CD4-positive, alpha-beta T cell treated with Interleukin-17A for 1 hour (primary cell): ENCODE measurements at places on chromosomes 6 and 20.
A peak's percentile ranks its signal among the peaks of the same experiment; 100 is the strongest.

DNA sequence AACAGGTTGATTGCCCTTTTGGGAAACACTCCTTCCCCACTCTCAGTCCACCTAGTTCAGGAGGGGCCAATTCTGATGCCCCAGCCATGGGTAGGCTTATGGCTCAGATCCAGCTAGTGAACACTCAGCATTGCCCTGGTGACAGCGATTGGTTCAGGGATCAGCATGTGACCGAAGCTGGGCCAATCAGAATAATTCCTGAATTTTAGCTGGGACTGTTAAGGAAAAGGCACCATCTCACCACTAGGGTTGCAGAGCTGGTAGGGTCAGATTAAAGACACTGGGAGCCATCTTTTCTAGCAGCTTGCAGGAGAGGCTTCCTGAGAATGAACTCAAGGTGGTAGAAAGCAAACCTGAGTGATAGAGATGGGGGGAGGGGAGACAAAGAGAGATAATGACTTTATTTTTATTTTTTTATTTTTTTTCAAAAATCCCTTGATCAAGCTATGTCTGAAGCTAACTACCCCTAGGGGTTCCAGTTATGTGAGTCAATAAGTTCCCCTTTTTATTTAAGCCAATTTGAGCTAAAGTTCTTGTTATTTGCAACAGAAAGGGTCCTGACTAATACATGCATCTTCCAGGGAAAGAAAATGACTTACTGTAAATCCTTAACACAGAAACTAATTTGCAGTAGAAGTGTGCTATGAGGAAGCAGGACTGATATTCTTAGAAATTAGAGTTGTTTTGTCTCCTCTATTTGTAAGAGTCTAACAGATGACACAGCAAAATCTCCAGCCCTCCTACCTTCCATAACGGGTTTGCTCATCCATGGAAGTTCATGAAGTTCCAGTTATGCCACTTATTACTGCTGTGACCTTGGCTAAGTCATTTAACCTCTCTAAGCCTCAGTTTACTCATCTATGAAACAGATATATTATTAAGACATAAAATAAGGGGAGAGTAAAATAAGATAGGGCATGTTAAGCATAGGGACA lies 44.7 kb downstream of the EYA2 start:
- no peak for DNase-seq

GRCh38 chr6:69392745-69393144 lies 404.1 kb downstream of the LMBRD1 start:
- no peak for DNase-seq

DNA sequence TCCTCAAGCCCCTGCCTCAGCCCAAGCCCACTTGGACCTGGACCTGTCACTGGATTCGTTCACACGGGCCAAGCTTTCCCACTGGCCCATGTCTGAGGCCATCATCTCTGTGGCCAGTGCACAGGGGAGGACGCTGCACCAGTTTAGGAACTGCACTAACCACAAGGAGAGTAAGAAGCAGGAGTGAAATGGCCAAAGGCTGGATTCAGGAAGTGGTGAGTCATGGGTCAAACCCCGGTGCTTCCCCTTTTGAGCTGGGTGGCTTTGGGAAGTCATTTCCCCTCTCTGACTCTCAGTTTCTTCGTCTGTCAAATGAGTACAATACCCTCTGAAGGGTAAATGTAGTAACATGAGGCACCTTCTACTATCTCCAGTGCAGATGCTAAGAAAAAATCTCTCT lies 87.9 kb downstream of the CD40 start:
- peak; percentile 12 for DNase-seq

- DNase-seq: no peak
Measured at GRCh38 chr6:104519566-104519965, 340.2 kb downstream of the HACE1 start.

DNA sequence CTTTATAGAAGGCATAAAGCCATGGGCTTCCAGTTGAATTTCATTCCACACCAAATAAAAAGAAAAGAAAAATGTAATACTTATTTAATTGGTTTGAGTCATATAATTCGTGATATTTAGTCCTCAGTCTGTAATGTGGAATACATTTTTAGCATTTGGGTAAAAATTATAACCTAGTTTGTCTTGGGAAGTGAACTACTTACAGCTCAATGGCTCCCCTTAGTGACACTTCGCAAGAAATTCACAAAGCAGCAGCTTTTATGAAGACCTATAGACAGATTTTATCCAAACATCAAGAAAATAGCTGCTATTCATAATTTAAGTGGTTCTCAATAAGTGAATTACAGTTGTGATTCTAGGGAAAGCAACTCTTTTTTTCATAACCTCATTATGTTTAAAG lies 72.1 kb downstream of the RSPO3 start:
- no peak for DNase-seq

GRCh38 chr6:148521158-148521557 lies 178.5 kb downstream of the SASH1 start:
- DNase-seq: no peak

DNA sequence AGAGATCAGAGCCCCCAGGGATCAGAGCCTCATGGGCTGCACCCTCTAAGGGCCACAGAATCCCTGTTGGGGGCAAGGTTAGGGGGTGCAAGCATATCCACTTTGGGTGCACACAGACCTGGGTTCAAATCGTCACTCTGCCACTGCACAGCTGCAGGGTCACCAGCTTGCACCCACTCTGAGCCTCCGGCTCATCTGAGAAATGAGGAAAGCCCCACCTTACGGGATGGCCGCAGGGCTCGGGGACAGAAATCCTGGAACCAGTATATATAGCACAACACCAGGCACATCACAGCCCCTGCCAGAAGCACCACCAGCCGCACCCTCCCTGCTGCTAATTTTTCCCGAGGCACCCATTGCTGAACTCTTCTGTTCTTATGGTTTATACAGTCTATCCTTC lies 169.6 kb downstream of the NFATC2 start:
- no peak for DNase-seq

GRCh38 chr20:1014471-1014870 lies 12.4 kb upstream of the RSPO4 start:
- no peak for DNase-seq

DNA sequence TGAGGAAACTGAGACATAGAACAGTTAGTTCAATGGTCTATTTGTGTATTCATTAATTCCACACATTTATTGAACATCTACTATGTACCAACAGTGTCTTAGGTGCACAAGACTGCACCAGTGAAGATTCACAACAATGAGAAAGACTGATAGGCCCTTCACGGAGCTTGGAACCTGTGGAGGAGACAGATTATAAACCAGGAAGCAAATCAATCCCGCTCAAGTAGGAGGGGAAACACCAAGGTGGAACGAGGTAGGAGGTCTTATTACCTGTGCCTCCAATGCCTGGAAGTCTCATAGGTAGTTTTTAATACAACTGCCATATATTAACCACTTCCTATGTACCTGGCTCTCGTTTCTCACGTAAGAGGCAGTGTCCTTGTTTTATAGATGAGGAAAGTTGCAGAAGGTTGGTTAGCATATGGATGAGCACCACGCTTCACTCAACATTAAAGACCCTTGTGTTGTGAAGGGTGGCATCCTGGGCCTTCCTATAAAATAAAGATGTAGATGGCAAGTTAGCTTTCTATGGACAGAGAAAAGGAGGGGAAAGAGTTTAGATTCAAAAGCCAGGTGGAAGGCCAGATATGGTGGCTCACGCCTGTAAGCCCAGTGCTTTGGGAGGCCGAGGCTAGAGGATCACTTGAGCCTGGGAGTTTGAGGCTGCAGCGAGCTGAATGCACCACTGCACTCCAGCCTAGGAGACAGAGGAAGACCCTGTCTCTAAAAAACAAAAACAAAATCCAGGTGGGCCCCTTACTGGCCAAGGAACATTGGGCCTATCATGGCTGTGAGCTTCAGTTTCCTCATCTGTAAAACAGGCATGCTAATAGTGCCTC lies 45.1 kb downstream of the SLC13A3 start:
- no peak for DNase-seq

DNA sequence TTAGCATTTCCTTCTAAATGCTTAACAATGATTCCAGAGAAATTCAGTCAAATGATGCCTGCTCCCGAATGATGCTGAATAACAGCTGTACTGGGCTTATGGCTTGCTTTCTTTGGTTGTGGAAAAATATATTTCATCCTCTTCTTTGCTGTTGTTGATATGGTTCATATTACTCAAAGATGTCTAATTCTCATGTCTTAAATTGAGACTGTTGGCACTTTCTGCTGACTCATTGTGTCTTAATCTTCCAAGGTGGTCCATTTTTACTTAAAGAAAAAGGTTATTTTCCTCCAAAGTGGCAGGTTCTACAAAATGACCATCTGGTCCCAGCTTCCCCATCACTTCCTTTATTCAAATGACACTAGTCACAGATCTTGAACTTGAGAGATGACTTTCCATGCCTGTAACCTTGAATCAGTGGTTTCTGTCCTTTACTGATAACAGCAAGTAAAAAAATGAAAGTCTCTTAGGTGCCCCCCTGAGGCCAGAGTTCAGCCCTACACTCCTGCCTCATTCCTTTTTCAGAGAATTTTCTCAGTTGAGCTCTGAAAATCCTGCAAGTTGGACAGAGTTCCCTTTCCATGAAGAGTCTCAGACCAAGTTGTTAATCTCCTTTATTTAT lies 6.9 kb downstream of the SNAP25 start:
- DNase-seq: no peak

GRCh38 chr20:38685853-38686473 lies 38.3 kb upstream of the SLC32A1 start:
- peak; percentile 14 for DNase-seq

DNA sequence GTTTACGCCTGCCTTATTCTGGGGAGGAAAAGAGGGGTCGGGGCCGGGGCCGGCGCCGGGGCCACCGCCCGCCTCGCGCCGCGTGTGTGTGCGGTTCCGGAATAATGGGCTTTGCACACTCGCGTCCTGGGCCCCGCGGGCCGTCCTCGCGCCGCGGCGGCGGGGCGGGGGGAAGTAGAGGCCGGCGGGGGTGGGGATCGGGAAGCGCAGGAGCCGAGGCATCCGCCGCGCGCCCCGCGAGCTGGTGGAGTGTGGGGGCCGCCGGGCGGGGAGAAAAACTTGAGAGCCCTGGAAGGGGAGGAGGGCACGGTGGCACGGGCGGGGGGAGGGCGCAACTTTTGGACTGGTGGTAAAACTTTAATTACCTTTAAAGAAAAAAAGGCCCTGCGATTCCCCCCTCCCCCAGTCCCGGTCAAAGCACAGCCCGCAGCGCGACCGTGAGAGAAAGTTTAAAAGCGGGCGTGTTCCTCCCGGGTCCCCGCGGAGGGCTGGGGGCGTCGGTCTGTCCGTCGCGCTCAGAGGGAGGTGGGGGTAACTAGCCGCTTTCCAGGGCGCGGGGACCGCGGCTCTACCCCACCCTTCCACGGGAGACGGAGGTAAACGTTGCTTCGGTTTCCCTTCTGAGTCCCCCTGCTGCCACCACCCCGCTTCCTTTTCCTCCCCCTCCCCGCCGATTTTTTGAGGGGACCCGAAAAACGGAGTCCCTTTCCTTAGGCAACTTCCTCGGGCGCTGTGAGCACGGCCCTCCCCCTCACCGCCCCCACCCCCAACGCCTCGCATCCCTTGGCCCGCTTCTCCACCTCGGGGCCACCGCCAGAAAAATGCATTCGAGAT lies 1.9 kb downstream of the L3MBTL3 start:
- DNase-seq: peak; percentile 58

- DNase-seq: no peak
Measured at GRCh38 chr6:155872961-155873360, 417.3 kb upstream of the NOX3 start.

DNA sequence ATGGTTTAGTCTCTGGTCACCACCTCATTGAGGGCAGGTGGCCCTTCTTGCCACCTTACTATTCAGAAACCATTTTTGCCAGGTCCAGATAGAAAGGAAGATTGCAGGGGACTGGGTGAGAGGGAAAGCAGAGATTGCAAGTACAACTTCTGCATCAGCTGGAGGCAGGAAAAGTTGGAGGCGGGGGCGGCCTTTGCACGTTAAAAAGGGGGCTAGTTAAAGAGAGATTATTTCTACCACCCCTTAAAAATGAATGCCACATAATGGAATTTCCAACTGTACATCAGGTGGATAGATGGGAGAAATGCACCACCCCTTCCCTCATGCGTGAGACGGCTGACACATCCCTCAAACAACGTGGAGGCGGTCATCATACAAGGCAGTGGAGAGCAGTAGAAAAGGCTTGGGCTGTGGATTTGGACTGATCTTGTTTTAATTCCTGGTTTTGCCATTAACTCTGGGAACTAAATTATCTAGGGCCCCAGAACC lies 95.4 kb upstream of the CNKSR3 start:
- DNase-seq: no peak

- peak; percentile 44 for DNase-seq
Measured at GRCh38 chr6:44304282-44305199, 8.6 kb downstream of the AARS2 start.

DNA sequence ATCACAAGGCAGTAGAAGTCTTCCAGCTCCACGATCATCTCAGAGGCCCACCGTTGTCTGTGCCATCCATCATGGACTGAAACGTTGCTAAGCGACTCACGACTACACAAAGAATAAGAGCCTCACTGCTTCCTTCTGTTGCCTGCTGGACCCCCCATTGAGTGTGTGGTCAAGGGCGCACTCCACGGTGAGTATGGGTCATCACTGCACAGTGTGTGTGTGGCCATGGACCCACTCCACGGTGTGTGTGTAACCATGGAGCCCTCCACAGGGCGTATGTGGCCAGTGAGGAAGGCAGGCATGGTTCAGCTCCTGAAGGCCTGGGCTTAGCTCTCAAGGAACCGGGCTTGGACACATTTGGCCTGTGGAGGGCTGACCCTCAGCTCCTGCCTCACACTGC lies 123.4 kb upstream of the AFDN start:
- DNase-seq: no peak

DNA sequence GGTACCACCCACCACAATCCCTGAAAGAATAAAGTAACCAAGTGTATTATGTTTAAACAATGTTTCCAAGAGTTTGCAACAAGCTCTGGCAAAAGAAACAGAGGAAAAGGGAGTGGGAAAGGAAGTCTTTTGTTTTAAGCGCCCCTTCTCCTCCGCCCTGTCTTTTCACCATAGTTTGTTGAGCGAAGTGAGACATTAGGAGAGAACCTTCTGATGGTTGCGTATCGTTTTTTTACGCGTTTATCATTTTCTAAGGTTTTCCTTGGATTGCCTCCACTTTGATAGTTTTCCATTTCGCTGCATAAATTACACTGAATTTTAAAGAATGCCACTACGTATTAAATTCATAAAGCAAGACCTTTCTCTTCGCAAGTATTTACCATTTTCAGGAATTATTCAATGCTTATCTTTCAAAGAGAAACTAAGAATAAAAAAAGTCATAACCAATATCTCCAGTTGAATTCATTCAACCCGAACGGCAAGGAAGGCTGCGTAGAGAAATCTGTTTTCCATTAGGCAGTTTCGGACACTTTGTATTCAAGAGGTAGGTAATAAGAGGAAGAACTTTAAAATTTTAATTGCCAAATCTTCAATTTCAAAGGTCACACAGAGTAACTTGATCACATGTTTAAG lies 920 bp upstream of the EPHA7 start:
- DNase-seq: no peak

GRCh38 chr6:20916086-20916485 lies 381.8 kb downstream of the CDKAL1 start:
- no peak for DNase-seq

DNA sequence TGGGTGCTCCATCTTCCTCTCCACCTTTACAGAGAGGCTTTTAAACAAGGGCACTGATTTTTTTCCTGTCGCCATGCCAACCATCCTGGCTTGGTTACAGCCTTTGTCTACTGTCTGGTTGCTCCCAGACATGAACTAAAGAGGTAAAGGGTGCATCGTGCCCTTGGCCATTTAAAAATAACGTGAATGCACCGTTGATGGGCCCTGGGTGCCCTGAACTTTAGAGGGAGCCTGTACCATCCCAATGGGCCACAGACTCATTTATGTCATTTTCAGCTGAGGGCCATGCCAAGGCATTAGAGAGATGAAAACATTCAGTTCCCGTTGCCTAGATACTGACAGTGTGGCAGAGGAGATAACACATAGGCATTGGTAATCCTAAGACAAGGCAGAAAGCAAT lies 23.3 kb downstream of the TMC2 start:
- DNase-seq: no peak

- no peak for DNase-seq
Measured at GRCh38 chr6:167559675-167560479, 235.0 kb downstream of the TTLL2 start.
